ENCODE measurements at places on chromosomes 2 and 18.

DNA sequence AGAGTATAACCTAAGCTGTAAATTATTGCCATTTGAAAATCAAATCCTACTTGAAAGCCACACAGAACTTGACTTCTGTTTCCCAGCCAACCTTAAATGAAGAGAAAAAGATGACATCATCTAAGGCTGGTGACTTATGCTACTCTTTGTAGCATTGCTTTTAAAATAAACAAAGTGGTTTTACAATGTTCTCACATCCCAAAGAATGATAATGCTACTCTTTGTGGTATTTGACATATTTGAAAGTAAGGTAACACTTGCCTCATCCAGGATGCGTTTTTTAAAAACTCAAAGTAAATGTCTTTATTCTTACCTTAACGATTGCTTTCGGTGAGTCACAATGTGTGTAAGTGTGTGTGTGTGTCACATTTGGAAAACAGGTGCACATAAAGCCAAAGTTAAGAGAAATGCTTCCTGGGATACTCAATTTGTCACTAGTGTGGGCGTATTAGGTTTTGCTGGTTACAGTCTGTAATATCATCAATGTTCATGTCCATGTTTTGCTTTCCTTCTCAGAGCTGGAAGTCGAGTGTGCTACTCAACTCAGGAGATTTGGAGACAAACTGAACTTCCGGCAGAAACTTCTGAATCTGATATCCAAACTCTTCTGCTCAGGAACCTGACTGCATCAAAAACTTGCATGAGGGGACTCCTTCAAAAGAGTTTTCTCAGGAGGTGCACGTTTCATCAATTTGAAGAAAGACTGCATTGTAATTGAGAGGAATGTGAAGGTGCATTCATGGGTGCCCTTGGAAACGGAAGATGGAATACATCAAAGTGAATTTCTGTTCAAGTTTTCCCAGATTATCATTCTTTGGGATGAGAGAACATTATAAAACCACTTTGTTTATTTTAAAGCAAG lies 2.6 kb downstream of the PMAIP1 start:
- DNase-seq, result no peak

GRCh38 chr2:188518381-188518780 lies 226.7 kb downstream of the GULP1 start:
- no peak for DNase-seq

DNA sequence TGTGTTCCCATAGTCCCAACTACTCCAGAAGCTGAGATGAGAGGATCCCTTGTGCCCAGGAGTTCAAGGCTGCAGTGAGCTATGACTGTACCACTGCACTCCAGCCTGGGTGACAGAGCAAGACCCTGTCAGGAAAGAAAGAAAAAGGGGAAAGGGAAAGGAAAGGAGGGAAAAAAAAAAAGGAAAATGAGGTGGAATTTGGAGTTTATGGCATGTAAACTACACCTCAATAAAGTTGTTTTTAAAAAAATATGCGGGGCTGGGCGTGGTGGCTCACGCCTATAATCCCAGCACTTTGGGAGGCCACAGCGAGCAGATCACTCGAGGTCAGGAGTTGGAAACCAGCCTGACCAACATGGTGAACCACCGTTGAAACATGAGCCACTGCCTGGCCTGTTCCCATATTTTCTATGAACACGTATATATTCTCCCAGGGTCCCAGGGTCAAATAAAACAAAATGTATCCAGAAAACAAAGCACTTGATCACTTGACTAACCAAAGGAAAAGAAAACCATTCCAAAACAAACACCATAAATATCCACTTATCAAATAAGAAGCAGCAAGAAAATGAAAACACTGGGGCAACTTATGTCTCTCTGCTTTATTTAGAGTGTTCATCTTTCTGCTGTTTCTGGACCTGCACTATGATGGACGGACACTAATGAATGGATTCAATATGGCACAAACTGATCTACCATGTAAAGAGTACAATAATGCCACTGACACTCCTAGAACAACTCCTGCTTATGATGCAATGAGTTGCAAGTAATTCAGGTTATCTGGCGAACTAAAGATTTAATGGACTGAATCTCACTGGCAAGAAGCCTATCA lies 56.8 kb downstream of the ASXL2 start:
- DNase-seq, result no peak

DNA sequence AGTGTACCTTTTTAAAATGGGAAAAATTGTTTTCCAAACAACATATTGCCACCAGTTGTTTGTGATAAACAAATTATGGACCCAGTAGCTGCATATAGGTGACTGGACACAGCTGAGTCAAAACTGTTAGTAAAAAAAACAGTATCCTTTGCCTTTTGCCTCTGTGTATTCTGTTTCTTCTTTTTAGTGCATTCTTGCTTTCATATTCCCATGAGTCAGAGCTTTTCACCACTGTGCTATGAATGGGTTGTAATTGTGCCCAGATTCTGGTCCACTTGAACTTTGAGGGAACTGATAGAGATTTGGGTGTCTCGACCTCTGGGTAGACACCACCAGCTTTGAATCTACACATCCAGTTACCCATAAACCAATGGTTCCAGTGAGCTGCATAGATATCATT lies 1441.9 kb upstream of the ZEB2 start:
- no peak for DNase-seq

GRCh38 chr18:59385191-59385590 lies 26.1 kb upstream of the LMAN1 start:
- no peak for DNase-seq

Data from GM12878 (cell line).